ENCODE measurements at places on chromosomes 6 and 20. TPM values are rescaled to one million over a fixed set of nuclear protein-coding genes. Genes with fewer than 3 reads are reported as not detected.

LZTS3 gene
- total RNA-seq = 17.1 TPM

CST5 gene
- 4.5 TPM for total RNA-seq

GRCh38 chr6:159102373-159103160 is 57.8 kb upstream of the TAGAP start:
- no peak for DNase-seq

DNA sequence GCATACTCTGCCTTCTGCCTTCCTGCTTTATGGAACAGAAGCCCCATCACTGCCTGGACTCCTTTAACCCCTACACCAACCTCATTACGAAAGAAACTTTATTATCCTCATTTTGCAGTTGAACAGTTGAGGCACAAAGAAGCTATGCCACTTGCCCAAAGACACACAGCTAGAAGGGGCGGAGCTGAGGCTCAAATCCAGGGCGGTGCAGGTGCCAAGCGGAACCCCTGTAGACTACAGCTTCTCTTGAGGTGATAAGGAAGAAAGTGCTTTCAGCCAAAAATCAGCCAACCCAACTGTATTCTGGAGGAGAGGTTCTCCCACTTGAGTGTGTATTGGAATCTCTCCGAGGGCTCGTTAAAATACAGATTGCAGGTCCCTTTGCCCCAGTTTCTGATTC is 90.5 kb downstream of the PRND start:
- DNase-seq = no peak

AFG1L gene
- 1.5 TPM for total RNA-seq

FAM110A gene
- 3.6 TPM for total RNA-seq

HDAC2 gene
- total RNA-seq = 43.5 TPM

- DNase-seq = no peak
Measured at GRCh38 chr6:138970856-138971425, 17.1 kb downstream of the REPS1 start.

DNA sequence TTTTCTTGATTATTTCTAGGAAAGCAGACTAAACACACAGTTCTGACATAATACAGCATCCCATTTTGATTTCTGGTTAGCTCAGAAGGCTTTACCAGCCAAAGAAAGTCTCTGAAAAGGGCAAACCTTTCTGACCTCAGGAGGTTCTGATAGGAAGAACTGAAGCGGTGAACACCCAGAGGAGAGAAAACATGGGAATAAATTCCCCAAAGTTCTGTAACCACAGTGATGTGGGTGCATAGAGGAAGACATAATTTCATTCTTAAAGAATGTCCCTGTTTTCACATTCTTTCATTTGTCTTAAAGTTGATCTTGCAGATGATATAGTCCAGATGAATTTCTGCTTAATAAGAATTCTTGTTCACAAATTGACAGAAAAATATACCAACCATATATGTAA is 60.3 kb downstream of the RSPO3 start:
- DNase-seq = no peak

GRCh38 chr6:89690944-89691324 is 52.4 kb upstream of the LYRM2 start:
- DNase-seq = no peak

GATA5 gene
- not detected for total RNA-seq

TRERF1 gene
- total RNA-seq = 7.0 TPM

GRCh38 chr20:22805219-22805618 is 220.8 kb upstream of the FOXA2 start:
- no peak for DNase-seq

DNA sequence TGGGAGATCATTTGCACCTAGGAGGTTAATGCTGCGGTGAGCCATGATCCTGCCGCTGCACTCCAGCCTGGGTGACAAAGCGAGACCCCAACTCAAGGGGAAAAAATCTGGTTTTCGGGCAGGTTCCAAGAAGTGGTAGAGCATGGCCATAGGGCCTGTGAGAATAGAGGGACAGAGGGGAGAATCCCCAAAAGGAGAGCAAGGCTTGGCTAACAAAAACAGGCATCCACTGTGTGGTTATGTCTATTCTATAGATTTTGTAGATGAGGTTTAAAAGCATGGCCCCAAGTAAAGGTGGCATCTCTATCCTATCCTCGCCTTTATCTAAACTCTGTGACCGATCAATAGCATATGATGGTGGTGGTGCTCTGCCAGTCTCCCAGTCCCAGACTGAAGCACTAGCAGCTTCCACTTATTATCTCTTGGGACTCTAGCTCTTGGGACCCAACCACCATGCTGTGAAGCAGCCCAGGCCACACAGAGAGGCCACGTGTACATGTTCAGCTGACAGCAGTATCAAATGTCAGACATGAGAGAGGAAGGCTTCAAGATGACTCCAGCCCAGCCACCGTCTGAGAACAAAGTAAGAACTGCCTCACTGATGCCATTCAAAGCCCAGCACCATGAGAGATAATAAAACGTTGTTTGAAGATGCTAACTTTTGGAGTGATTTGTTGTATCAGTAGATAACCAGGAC is 27.7 kb downstream of the EIF2S2 start:
- DNase-seq = no peak

NOTCH4 gene
- 30.6 TPM for total RNA-seq

DNA sequence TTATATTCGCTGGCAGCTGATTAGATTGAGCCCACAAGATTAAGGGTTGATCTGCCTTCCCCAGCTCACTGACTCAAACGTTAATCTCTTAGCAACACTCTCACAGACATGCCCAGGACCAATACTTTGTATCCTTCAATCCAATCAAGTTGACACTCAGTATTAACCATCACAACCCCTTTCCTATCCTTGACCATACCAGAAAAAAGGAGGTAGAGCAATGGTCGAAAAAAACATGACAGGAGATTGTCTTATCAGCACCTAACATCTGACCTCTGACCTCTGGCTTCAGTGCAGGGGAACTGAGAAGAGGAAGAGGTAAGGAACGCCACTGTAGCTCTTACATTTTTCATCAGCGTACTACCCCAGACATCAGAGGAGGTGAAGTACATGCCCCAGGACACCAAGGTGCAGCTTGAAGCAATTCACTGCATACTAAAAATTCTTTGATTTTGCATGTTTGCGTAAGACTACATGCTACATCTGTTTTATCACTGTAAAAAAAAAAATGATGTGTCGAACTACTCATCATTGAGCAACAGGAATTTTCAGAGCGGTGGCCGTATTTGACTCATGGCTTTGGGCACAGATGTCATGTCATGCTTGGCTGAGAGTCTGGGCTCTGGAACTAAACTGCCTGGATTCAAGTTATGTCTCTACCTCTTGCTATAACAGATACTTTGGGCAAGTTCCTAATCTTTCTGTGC is 188.0 kb upstream of the TAB2 start:
- no peak for DNase-seq

DNA sequence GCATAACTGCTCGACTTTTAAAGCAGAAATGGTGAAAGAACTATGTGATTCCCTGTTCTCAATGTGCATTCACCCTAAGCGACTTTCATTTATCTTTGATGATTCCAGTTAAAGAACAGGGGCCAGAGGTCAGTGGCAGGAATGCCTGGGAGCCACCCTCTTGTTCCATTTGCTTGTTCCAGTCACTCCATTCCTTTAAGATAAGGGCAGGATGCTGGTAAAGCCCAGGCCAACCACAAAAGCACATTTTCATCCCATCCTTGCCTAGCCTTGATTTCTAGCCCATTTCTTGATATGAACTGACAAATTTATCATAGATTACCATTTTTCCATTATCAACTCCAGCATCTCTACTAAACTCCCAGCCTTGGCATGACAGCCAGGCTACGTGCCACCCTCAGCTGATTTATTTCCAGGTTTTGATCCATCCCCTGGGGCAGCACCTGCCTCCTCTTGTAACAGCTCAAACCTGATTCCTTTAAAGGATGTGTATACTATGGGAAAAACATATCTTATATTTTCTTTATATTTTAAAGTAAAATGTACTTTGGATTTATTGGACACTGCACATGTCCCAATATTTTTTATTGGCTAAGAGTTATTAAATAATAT is 19.2 kb downstream of the HMGN3 start:
- DNase-seq = no peak

DNA sequence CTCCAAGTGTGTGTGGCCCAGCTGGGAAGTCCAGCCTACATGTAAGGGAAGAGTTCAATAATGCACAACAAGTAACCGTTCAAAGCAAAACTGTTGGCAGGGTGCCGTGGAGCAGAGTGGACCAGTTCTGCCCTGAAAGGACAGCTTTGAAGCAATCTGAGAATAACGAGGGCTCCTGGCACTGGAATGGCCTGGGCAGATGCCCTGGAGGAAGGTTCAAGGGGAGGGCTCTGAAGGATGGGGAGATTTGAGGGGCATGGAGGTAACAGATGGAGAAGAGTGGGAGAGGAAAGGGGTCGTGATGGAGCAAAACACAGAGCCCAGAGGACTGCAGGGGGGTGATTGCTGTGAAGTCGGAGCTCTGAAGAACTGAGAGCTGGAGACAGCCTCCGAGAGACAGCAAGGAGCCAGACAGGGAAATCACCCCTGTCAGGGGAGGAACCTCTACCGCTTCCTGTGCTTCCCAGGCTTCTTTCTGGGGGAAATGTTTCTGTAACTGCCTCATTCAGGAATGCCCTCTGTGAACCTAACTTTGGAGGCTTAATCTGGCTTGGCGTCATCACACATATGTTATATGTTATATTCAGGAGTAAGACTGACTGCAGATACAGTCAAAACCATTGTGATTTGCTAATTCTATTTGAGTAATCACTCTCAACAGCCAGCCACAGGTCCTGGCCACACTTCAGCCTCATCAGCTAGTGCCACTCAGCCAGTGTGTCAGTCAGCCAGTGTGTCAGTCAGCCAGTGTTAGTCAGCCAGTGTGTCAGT is 41.2 kb downstream of the ZC3H12D start:
- DNase-seq = no peak

GRCh38 chr6:112054001-112054400 is at the start of gene CCN6:
Gene CCN6 (plus strand): TSS chr6:112054104. CDS start chr6:112054358, 254 bp downstream.
- no peak for DNase-seq

PLN gene
- total RNA-seq = 431 TPM

DNAAF9 gene
- 37.8 TPM for total RNA-seq

- no peak for DNase-seq
Measured at GRCh38 chr6:297571-298232, 5.4 kb downstream of the DUSP22 start.

DNA sequence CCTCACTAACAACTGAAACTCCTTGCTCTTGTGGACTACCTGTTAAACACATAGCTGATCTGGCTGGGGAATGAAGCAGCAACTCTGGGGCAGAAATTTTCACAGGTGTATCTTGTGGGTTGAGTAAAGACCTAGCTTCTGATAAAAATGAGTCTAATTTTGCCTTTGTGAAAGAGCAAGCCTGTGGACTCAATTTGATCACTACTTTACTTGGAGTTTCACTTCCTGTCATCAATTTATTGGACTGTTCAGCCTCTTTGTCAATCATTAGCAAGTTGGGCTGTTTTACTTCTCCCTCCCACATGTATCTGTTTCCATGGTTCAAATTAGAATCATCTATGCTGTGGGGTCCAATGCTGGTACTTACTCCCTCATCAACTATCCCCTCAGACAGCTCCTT is 29.6 kb upstream of the CRIP3 start:
- DNase-seq = no peak

DNA sequence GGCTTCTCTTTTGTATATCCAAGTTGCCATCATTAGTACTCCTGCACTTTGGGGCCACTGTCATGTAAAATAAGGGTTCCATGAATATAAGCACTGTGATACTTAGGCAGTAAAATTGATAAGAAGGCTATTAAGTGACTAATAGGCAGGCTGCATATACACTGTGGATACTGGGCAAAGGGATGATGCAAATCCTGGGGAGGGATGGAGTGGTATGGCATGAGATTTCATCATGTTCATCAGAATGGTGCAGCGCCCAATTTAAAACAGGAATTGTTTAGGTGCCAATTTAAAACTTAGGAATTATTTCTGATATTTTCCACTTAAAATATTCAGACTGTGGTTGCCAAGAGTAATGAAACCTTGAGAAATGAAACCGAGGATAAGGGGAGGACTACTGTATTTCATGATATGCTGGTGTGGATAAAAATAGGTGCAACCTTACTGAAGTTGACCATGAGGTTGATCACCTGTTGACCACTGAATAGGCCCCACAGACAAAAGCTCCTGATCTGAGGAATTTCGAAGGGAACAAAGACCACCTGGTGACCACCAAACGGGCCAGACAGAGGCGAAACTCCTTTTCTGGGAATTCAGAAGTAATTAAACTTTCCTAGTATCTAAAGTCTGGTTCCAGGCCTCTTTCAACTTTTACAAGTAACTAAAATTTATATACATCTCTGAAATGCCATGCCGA is 4.9 kb upstream of the TRIM39 start:
- no peak for DNase-seq

PLCB4 gene
- total RNA-seq = 34.1 TPM

DNA sequence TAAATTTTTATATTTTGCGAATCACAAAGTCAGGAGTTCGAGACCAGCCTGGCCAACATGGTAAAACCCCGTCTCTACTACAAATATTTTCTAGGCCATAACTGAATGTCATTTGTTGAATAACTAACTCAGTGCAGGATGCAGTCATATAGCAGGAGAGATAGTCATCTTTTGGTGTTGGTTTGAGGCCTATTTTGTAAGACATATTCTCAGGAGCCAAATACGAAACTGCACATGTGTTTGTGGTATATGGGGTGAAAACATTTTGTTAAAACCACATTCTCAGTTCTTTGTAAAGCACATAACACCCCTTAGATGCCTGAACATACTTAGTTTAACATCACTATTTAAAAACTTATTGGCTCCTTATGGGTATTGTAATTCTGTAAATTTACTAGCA is 4.7 kb upstream of the ENPP5 start:
- DNase-seq = no peak

DNA sequence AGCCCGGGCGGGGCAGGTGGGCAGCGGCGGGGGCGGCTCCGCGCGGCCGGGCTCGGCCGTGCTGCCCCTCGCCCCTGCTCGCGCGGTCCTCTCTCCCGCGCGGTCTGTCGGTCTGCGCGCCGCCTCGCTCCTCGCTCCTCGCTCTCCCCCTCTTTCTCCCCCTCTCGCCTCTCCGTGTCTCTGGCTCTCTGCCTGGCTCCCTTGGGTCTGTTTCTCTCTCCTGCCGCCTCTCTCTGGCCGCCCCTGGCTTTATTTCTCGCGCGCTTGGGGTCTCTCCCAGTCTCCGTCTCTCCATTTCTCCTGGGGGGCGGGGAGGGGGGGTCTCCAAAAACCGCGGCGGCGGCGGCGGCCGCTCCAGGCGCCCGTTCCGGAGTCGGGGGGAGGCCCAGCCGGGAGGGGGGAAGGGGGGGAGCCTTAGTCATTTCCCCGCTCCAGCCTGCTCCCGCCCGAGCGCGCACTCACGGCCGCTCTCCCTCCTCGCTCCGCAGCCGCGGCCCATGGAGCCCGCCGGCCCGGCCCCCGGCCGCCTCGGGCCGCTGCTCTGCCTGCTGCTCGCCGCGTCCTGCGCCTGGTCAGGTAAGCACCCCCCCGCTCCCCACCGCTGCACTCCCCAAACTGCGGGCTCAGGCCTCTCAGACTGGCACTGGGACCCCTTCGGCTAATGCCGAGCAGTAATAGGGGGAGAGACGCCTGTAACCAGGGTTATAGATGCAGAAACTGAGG is at the start of gene SIRPA:
Gene SIRPA (plus strand): TSS at position 457 of the 723 bp plus-strand sequence. CDS start 41 bp downstream, at position 498.
- peak; percentile 93 for DNase-seq

- no peak for DNase-seq
Measured at GRCh38 chr6:48183178-48183577, 72.2 kb upstream of the PTCHD4 start.

- DNase-seq = no peak
Measured at GRCh38 chr6:100575921-100576320, 111.2 kb upstream of the SIM1 start.

TINAG gene
- total RNA-seq = not detected
